Suppressor macrophage treated with lipopolysaccharide for 4 hours (primary cell): ENCODE measurements at places on chromosomes 2 and 18.

DNA sequence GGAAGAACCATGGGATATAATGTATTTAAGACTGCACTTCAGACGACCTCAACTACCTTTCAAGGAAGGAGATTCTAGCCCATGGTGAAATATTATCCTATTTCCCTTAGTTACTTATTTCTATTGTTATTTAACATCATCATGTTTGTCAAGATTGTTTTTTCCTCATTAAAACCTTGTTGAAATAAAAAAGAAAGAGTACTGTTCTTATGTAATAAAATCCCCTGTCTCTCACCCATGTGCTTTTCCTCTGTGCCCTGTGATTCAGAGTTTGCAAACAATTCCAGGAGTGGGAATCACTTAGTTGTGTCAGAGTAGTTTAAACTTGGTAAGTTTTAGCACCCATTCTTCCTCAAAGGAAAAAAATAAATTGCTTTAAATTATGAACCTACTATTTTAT, 43.6 kb downstream of the ERBB4 start:
- no peak for DNase-seq

- no peak for DNase-seq
Measured at GRCh38 chr2:74387346-74387745, 7.2 kb upstream of the DCTN1 start.

GRCh38 chr2:47198985-47199451, 43.9 kb upstream of the STPG4 start:
- no peak for DNase-seq

DNA sequence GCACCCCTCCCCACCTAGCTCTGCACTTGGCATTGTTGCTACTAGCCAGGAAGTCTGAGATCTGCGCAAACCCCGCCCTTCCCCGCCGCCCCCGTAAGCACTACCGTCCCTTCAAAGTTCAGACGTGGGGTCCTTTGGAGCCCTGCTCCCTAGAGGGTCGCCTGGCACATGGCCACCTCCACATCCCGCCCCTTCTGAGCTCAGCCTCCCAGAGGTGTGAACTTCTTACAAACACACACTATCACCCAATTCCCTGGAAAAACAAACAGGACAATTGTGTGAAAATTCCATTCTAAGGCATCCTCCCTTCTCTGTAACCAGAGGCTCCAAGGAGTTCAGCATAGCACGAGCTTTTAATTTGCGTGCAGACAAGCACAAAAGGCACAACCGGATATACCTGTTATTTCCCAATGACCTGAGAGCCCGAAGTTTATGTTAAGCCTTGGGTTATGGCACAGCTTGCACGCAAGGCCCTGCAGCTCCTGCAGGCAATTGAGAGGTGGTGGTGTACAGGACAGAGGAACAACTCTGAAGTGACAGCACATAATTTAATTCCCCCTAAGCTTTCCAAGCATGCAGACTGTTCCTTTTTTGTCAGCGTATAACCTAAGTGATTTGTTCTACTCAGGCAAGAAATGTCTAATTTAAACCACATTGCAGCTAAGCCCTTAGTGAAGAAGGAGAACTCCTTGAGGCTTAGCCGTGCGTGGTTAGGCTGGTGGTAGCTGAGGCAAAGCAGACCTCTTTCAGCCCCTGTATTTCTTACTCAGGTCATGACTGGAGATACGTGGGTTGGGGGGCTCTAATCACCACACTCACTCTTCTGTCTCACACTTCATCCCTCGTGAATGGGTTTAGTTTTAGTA, 20.3 kb upstream of the CYP1B1 start:
- DNase-seq: no peak
